ENCODE measurements at places on chromosomes 2 and 18.

DNA sequence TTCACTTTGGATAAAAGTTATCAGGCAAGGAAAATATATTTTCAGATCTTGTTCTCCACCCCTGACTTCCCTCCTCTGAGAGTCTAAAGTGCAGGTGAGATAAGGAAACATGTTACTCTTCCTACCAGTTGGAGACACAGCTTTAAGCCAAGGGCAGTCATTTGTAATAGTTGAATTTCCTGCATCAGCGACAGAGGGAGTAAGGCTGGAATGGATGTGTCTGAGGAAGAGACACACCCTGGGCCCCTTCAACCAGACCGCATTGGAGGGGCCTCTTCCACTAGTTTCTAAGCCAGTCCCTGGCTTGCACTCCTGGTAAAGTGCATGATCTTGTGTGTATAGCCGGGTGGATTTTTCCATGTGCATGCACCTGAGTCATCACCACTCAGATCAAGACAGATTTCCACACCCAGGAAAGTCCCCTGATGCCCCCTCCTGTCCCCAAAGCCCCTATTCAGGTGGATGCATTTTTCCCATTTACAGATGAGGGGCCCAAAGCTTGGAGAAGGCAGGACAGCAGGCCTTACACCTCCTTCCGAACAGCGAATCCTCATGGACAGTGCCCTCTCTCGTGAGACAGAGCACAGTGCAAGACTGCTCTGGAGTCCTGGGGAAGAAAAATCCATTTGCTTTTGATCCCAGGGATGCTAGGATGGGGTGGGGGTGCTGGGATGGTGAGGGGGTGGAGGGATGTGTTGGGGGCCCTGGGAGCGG is 66.7 kb upstream of the SH3RF3 start:
- H3K27ac ChIP-seq = no peak overlapping the region
- DNase-seq = no peak
- H3K4me1 ChIP-seq = peaks cover under 1% of the 10 kb centered on the region
- H3K27me3 ChIP-seq = peaks cover 34% of the 10 kb centered on the region
- H3K36me3 ChIP-seq = no peaks in the 10 kb centered on the region

DNA sequence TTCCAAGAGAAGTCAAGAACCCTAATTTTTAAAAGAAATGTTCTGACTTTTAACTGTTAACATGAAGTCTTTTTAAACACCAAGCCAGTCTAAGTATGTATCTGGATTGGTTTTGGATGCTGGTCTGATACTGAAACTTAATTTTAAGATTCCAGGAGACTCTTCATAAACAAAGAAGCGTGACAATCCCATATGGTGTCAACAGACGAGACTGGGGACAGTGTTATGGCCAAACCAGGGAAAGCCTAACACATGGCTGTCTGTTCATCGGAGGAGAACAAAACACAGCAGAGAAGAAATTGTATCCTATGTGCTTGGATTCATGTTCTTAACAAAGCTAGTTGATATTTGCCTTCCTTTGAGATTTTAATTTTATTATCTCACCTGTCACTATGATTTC is 80.5 kb upstream of the UPP2 start:
- H3K27me3 ChIP-seq = peaks cover 10% of the 10 kb centered on the region
- no peak for DNase-seq
- H3K36me3 ChIP-seq = no peaks in the 10 kb centered on the region

GRCh38 chr2:10552871-10553245 is 104.7 kb upstream of the ODC1 start:
- H3K4me3 ChIP-seq = no peak overlapping the region
- H3K27ac ChIP-seq = no peak overlapping the region
- peaks cover 26% of the 10 kb centered on the region for H3K27me3 ChIP-seq
- DNase-seq = no peak

DNA sequence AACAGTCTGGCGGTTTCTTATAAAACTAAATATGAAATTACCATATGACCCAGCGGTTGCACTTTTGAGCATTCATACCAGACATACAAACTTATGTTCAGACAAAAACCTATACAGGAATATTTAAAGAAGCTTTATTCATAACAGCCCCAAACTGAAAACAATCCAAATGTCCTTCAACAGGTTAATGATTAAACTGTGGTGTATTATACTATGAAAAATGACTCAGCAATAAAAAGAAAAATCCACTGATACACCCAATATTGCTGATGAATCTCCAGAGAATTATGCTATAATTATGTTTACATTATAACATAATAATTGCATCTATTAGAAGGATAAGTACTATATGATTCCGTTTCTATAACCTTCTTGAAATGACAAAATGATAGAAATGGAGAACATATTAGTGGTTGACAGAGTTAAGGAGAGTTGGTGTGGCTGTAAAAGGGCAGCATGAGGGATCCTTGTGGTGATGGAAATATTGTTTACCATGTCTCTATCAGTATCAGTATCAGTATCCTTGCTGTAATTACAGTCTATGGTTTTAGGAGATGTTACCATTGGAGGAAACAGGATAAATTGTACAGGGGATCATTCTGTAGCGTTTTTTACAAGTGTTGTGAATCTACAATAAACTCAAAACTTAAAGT is 127.1 kb downstream of the DSC3 start:
- H3K36me3 ChIP-seq = peaks cover 3% of the 10 kb centered on the region
- no peak overlapping the region for H3K27ac ChIP-seq
- no peak overlapping the region for H3K4me3 ChIP-seq
- no peaks in the 10 kb centered on the region for H3K27me3 ChIP-seq
- no peaks in the 10 kb centered on the region for H3K4me1 ChIP-seq

- DNase-seq = no peak
- no peak overlapping the region for H3K4me3 ChIP-seq
- H3K36me3 ChIP-seq = no peaks in the 10 kb centered on the region
- no peak overlapping the region for H3K27ac ChIP-seq
Observed at GRCh38 chr2:99793022-99793421, 303.2 kb upstream of the REV1 start.

DNA sequence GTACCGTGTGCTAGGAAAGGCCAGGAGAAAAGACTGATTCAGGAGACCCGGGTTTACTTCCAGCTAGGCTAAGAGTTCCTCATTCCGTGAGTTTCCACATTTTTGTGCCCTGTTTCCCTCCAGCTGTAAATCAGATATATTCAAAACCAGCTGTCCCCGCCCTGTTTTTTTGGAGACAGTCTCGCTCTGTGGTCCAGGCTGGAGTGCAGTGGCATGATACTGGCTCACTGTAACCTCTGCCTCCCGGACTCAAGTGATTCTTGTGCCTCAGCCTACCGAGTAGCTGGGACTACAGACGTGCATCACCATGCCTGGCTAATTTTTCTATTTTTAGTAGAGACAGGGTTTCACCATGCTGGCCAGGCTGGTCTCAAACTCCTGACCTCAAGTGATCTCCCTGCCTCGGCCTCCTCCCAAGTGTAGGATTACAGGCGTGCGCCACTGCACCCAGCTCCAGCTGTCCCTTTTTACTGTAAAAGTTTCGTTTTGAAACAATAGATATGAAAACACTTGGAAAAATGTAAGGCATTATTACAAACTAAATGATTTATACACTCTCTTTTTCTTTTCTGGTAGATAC is 112.8 kb upstream of the SEC11C start:
- H3K27ac ChIP-seq = no peak overlapping the region
- H3K4me3 ChIP-seq = no peak overlapping the region
- H3K27me3 ChIP-seq = peaks cover 44% of the 10 kb centered on the region
- no peaks in the 10 kb centered on the region for H3K4me1 ChIP-seq

- no peaks in the 10 kb centered on the region for H3K27me3 ChIP-seq
- no peak overlapping the region for H3K27ac ChIP-seq
- no peak overlapping the region for H3K4me3 ChIP-seq
- no peaks in the 10 kb centered on the region for H3K4me1 ChIP-seq
- H3K36me3 ChIP-seq = no peaks in the 10 kb centered on the region
Observed at GRCh38 chr2:185522472-185522871, 216.1 kb upstream of the FSIP2 start.

DNA sequence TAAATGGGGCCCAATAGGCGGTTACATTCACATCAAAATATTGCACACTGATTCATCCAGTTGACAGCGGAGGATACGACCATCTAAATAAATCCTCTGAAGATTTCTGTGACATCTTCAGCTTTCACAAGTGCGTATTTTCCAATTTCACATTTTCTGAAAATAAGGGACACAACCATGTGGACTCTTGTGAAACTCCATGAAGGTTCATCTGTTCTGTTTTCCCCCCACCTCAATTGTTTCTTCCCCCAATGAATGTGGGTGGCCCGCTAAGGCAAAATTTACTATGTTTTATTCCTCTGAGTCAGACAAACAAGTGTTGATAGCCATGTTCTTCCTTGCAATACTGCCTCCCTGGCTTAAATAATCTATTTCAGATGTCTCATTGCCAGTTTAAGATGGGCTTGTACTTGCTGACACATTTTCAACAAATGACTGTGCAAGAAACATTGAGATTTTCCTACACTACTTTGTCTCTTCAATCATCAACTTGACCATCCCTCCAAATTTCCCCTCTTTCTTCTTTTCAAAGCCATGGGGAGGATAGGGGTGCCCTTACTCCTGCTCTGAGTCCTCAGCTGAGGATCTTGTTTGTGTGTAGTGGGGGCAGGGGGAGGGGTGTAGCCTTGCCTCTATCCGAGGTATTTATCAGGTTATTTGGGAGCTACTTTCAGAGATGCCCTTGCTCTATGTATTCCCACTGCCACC is 78.2 kb downstream of the BCL11A start:
- DNase-seq = no peak
- H3K4me3 ChIP-seq = no peak overlapping the region
- no peaks in the 10 kb centered on the region for H3K36me3 ChIP-seq
- H3K27me3 ChIP-seq = peaks cover 13% of the 10 kb centered on the region
- no peaks in the 10 kb centered on the region for H3K4me1 ChIP-seq
- H3K27ac ChIP-seq = no peak overlapping the region

DNA sequence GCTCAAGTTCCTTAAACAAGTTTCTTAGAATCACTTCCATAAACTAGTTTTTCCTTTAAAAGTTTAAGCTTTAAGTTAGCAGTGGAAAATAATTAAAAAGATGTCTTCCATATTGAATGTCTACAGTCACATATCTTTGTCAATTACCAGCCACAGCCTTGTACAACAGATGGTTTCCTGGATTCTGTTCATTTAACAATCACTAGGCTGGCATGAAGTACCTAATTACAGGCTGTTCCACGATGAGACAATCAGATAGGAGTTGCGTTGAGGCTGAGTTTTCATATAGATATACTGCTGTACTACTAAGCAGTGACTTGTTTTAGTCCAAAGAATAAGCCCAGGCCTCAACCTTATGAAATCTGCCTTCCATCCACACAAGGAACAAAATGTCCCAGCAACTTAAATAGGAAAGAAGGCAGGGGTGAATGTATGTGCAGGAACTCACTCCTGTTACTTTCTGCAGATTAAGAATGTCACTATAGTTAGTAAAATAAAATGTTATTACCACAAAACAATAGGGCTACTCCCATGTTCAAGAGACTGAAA is 131.0 kb downstream of the ZAP70 start:
- H3K36me3 ChIP-seq = peaks cover 18% of the 10 kb centered on the region
- H3K27me3 ChIP-seq = no peaks in the 10 kb centered on the region
- no peak for DNase-seq
- H3K4me1 ChIP-seq = peaks cover 26% of the 10 kb centered on the region

GRCh38 chr2:9991829-9992273 is 40.4 kb downstream of the GRHL1 start:
- H3K4me1 ChIP-seq = peaks cover 3% of the 10 kb centered on the region
- H3K27ac ChIP-seq = no peak overlapping the region
- H3K36me3 ChIP-seq = no peaks in the 10 kb centered on the region
- no peak for DNase-seq
- no peak overlapping the region for H3K4me3 ChIP-seq
- peaks cover 14% of the 10 kb centered on the region for H3K27me3 ChIP-seq

- H3K4me1 ChIP-seq = peaks cover 9% of the 10 kb centered on the region
- DNase-seq = no peak
- H3K27me3 ChIP-seq = no peaks in the 10 kb centered on the region
- H3K36me3 ChIP-seq = peaks cover 3% of the 10 kb centered on the region
- H3K27ac ChIP-seq = no peak overlapping the region
- no peak overlapping the region for H3K4me3 ChIP-seq
Observed at GRCh38 chr2:3656762-3657721, 958 bp upstream of the ALLC start.

DNA sequence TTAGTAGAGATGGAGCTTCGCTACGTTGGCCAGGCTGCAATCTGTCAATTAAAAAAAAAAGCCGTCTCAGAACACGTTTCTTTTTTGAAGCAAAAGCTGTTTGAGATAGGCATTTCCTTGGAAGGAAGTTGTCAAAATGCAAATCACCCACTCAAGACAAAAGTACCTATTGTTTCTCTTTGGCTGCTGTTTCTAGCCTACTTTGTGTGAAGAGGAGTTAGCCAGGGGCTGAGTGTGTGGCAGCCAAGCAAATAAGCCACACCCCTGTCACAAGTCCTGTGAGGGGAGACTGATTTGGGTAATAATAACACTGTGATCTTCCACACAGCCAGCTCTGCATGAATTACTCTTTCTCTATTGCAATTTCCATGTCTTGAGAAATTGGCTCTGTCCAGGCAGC is 47.4 kb upstream of the CDCA7 start:
- H3K4me1 ChIP-seq = no peaks in the 10 kb centered on the region
- DNase-seq = no peak
- H3K27ac ChIP-seq = no peak overlapping the region
- peaks cover 6% of the 10 kb centered on the region for H3K27me3 ChIP-seq
- no peaks in the 10 kb centered on the region for H3K36me3 ChIP-seq

DNA sequence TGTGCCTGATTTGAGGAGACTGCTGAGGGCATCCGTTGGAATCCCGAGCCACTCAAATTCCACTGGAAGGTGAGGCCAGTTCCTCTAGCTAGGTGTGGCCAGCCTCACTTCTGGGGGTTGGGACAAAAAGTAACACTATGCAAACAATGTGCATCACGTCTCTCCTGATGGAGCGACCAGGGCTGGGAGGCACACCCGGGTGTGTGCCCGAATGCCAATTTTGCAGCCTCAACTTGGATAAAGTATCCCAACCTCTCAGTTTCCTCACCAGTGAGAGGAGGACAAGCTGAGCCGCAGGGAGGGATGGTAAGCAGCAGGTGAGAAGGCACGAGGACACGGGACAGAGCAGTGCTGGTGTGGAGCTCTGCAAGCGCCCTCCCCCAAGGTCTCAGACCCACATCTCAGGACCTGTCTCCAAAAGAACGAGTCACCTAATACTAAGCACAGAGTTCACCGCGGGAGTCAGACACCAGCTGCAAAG is 218.3 kb downstream of the HAUS1 start:
- H3K36me3 ChIP-seq = no peaks in the 10 kb centered on the region
- DNase-seq = no peak
- H3K27me3 ChIP-seq = no peaks in the 10 kb centered on the region
- no peak overlapping the region for H3K27ac ChIP-seq
- peaks cover 4% of the 10 kb centered on the region for H3K4me1 ChIP-seq

- DNase-seq = no peak
- H3K4me1 ChIP-seq = no peaks in the 10 kb centered on the region
- no peaks in the 10 kb centered on the region for H3K36me3 ChIP-seq
- H3K27me3 ChIP-seq = peaks cover 7% of the 10 kb centered on the region
- peak overlapping the region; percentile 17 for H3K27ac ChIP-seq
- no peak overlapping the region for H3K4me3 ChIP-seq
Observed at GRCh38 chr2:43068631-43069517, 157.5 kb downstream of the ZFP36L2 start.

- DNase-seq = no peak
- peaks cover 3% of the 10 kb centered on the region for H3K4me1 ChIP-seq
- peaks cover 7% of the 10 kb centered on the region for H3K27me3 ChIP-seq
- H3K27ac ChIP-seq = peak overlapping the region; percentile 57
- H3K36me3 ChIP-seq = peaks cover 6% of the 10 kb centered on the region
Observed at GRCh38 chr2:231627384-231628120, 34.9 kb downstream of the TEX44 start.

- peaks cover 50% of the 10 kb centered on the region for H3K27me3 ChIP-seq
- no peaks in the 10 kb centered on the region for H3K4me1 ChIP-seq
- DNase-seq = no peak
- no peak overlapping the region for H3K4me3 ChIP-seq
- H3K27ac ChIP-seq = no peak overlapping the region
- H3K36me3 ChIP-seq = no peaks in the 10 kb centered on the region
Observed at GRCh38 chr2:17858064-17858463, 20.4 kb upstream of the KCNS3 start.

Data from effector memory CD8-positive, alpha-beta T cell (primary cell).